ENCODE measurements at places on chromosomes 12 and 14.

DNA sequence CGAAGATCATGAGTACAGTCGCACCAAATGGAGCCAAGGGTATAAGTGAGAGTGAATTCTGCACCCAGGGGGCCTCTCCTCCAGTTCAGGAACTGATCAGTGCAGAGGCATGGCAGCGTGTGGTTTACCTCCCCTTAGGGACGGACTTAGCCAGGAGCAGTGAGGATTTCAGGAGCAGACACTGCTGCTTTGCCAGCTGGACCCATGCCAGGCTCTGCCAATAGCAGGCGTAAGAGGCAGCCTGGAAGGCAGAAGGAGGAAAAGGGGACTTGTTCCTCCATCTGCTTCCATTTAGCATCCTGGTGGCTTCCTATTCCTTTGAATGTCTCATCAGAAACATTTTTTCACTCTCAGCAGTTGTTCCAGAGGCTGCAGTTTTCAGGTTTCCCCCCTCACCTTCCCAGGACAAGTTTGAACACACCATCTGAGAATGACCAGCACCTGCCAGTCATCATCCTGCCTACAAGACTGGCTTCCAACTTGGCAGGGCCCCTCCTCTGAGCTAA lies 137.0 kb upstream of the LMNTD1 start:
- DNase-seq: peak; percentile 26

DNA sequence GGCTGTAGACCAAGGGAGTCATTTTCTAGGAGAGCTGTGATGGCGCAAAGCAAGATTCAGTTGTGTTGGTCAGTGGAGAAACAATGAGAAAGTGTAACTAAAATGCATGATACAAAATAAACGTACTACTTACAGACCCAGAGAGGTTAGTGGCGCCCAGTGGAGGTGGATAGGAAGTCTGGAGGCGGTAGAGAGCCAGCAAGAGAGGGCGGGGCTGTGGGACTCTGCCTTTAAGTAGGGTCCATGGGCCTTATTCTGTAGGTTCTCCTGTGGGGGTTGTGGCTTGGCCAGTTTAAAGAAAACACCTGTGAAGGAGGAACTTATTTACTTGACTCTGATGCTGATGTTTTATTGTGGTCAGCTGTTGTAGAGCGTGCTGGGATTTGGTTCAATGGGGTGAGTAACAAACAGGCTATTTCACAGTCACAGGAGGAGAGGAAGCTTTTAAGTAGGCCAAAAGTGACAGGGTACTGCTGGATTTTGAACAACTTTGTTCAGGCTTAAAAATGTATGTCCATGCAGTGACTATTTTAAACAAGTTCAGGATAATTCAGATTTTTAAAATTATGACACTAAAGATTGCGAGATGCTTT lies 1097.7 kb downstream of the TMTC2 start:
- DNase-seq: no peak

DNA sequence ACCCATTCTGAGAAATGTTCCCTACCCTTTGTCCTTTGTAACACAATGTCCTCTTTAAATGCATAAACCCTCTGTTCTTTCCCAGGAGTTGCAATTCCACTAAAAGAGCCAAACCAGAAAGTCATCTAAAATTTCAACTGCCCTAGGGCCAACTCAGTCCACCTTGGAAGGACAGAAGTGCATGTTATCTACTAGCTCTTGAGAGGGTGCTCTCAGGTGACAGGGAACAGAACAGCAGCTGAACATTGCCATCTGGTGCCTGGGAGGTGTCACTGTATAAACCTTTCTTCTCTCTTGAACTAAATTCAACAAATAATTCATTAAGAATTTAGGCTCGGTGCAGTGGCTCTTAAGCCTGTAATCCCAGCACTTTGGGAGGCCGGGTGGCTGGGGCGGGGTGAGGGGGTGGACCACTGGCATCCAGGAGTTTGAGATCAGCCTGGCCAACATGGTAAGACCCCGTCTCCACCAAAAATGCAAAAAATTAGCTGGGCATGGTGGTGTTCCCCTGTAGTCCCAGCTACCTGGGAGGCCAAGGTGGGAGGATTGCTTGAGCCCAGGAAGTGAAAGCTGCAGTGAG lies 10.3 kb upstream of the FERMT2 start:
- peak; percentile 48 for DNase-seq

- no peak for DNase-seq
These were observed 159.5 kb upstream of the GRIP1 start for GRCh38 chr12:66838366-66838765.

DNA sequence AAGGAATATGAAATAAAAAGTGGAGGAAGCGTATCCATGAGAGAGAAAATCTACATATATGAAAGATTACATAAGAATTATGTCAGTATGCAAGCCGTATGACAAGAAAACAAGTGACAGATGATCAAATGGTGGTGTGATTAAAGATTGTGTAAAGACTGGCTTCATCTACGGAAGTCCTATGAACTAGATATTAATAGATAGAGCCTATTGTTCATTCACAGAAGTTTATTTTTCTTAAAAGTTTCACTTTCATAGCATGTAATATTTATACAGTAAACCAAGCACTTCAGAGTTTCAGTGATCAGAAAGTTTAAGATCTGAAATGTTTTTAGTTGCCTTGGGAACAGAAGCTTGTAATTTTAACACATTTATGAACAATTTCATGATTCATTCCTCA lies 84.5 kb downstream of the VRK1 start:
- DNase-seq: no peak

DNA sequence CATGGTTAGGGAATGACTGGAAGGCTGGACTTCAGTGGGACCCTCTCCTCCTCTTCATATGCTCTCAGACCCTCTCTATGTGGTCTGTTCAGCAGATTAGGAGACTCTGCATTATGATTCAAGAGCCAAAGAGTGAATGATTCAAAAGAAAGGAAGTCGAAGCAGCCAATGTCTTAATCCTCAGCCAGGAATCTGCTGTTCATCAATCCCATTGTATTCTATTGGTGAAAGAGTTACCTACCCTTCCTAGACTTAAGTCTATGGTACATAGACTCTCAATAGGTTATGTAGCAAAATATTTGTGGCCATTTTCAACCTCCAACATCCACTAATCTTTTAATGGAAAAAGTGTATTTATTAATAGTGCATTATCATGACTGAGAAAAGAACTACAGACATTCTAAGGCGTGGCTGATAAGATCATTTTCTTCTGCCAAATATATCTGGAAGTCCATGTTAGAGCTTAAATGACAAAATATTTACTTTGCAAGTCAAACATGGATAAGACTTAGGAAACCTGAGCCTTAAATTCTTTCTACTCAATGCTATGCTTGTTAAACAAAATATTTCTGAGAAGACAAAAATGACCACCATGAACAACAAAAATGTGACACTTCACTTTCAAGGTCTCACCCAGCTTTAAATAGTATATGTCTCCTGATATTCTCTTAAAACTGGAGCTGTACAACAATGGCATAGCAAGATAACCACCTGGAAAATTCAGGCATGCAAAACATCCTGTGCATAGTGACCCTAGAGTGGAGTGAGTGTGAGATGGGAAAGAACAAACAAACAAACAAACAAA lies 1100.6 kb downstream of the GALC start:
- DNase-seq: no peak

- peak; percentile 64 for DNase-seq
These were observed 9.4 kb downstream of the TNFRSF1A start for GRCh38 chr12:6332459-6332858.

GRCh38 chr12:64993461-64993860 lies 127.6 kb downstream of the WIF1 start:
- DNase-seq: no peak

All from HT-29 (cell line).